ENCODE measurements at places on chromosomes 11 and 22.

- no peak for DNase-seq
Observed at GRCh38 chr11:79600711-79601110, 159.9 kb upstream of the TENM4 start.

GRCh38 chr11:9636691-9637090, 27.2 kb upstream of the SWAP70 start:
- no peak for DNase-seq

GRCh38 chr11:106958517-106959248, 59.6 kb downstream of the GUCY1A2 start:
- DNase-seq = no peak

- no peak for DNase-seq
Observed at GRCh38 chr22:35517207-35517606, 23.4 kb upstream of the RASD2 start.

- DNase-seq = no peak
Observed at GRCh38 chr11:121636800-121637176, 184.0 kb upstream of the SORL1-AS1 start.

GRCh38 chr22:42829302-42829701, 27.8 kb downstream of the ARFGAP3 start:
- no peak for DNase-seq

GRCh38 chr11:69947059-69947792, 128.0 kb upstream of the FGF3 start:
- DNase-seq = no peak

- DNase-seq = no peak
Observed at GRCh38 chr22:46739094-46739870, 1.2 kb upstream of the CERK start.
